ENCODE measurements at places on chromosomes 11 and 22.

DNA sequence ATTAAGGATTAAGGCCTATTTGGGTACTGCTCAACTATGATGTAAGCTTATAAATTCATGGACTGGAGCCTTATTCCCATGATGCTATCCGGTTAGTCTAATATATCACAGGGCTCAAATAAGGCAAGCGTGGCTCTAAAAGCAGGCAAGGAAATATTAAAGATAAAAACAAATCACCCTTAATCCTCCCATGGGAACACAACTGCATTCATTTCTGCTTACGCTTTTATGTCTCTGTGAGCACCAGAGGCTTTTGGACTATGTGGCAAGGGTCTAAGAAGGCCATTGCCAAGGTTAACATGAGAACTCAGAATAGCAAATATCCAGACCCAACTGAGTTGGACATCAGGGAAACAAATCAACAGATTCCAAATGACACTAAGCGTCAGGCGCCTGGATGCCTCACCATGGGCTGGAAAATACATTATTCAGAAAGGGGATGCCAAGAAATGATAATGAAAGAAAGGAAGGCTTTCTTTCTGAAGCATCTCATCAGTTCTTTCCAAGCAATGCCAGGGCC lies 138.1 kb downstream of the SLC1A2 start:
- no peak for DNase-seq

DNA sequence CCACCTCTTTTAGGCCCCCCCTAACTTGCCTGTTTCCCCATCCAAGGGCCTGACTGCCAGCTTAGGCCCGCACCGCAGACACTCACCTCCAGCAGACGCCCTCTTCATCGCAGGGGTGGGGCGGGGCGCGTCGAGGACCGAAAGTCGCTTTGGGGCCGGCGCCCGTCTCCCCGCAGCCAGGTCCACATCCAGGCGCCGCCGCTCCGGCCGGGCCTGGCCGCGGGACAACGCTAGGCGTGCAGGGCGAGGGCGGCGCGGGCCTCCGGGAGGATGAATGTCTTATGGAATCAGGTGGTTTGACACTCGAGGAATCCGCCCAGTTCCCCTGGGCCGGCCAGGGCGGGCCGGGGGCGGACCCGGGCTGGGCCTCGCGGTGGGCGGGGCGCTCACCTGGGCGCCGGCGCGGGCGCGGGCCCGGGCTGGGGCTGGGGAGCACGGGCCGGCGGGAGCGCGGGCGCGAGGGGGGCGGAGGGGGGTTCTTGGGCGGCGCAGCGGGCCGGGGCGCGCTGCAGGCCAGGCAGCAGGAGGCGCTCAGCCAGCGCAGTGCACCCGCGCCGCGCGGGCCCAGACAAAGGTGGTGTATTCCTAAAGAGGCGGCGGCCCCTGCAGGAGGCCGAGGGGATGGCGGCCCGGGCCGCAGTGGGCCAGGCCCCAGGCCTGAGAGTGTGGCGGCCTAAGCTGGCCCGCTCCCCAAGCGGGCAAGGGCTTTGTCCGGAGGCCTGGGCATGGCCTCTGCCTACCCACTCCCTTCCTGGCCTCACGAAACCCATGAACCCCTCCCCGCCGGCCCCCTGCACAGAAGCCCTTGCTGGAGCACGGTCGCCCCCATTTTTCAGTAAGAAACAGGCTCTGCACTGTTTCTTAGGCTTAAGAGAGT lies 177.6 kb downstream of the IGLL1 start:
- no peak for DNase-seq

DNA sequence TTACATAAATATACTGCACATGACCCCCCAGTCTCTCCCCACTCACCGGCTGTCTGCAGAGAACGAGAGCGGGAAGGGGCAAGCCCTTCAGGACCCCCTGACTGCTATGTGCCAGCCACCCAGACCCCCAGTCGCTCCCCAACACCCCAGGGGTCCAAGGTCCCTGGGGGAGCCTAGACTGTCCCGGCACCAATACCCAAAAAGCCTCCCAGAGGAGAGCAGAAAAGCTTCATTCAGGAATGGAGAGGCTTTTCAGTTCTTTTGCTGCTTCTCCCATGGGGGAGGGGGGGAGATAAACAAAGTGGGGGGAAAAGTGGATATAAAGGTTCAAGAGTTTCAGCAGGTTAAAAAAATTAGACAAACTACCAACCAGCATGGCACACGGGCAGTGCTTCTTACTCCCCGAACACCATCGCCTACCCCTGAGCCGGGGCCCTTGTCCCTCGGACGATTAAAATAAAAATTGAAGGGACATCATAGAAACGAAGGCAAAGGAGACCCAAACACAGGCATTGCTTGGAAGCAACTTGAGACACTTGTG lies 1.3 kb downstream of the CSNK1E start:
- no peak for DNase-seq

- DNase-seq, result no peak
Observed at GRCh38 chr11:107006076-107006833, 12.0 kb downstream of the GUCY1A2 start.

DNA sequence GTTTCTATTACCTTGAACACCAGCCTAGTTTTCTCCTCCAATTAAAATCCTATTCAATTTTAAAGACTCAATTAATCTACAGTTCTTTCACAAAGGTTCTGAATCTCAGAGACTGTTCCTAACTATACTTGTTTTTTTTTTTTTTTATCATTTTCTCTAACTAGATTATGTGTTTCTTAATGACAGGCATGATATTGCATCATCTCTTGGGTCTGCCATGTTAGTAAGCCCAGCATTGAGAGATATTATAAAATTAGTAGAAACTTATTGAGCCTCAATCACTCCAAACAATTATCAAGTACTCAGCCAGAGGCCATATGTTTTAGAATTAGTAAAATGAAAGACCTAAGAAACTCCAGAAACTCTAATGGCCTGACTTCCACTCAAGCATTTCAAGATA lies 28.1 kb upstream of the SLC5A12 start:
- no peak for DNase-seq

DNA sequence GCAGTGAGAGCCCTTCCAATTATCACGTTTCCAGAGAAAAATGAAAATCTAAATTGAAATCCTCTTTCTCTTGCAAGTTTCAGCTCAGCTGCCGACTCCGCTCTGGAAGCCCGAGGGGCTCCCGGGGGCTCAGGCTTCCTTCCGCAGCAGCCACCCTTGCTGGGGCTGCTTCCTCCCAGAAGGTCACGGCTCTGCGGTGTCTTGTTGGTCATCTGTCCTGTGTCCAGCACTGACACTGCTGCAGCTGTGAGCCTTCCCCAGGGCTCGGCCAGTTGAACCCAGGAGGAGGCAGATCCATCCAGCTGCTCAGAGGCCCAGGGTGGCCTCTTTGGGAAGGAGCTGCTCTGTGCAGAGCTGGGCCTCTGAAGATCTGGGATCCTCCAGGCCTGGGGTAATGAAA lies 1337.2 kb downstream of the TBC1D22A start:
- no peak for DNase-seq

DNA sequence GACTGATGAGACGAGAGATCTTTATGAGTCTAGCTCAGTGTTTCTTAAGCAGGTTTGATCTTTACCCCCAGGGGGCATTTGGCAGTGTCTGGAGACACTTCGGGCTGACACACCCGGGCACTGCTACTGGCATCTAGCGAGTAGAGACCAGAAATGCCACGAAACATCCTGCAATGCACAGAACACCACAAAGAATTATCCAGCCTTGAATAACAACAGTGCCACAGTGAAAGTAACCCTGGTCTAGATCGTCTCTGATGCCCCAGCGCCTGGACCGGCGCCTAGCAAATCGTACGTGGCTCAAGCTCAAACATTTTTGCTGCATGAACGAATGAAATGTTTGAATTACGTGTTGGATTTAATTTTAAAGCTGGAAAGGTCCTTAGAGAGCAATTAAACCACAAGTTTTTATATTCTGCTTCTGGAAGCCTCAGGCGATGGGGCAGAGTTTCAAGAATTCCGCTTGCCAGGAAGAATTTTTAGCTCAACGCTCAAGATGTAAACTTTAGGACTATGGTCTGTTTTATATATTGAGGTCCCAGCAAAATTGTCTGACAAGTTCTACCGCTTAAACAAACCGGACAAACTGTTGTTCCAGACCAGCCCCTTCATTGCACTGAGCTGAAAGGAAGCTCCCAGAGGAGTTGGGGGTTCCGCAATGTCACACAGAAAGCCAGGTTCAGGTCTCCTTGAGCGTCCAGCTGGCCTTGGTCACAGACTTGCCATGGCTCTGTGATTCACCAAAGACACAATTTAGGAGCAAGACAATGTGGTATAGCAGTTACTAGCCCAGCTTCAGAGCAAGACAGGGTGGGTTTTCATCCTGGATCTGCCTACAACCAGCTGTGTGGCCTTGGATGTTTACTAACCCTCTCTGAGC lies 44.2 kb upstream of the SMTN start:
- DNase-seq, result no peak

GRCh38 chr11:84828616-84829015 lies 798.5 kb downstream of the DLG2 start:
- DNase-seq, result no peak

DNA sequence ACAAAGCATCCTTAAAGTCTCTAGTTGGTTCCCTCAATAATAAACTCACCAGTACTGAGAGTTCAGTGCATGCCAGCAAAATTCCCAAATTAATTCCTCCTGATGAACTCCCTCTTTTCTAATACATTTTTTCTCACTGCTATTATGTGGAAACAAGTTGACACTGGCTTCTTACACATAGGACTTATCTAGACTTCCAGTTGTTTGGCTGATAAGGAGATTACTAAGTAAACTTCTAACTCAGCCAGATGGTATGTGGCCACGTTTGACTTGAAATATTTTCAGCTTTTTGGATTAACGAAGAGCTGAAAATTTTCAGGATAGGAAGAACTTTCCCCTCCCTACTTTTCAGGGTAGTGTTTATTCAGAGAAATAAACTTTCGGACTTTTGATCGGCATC lies 1154.2 kb upstream of the TENM4 start:
- DNase-seq, result no peak

DNA sequence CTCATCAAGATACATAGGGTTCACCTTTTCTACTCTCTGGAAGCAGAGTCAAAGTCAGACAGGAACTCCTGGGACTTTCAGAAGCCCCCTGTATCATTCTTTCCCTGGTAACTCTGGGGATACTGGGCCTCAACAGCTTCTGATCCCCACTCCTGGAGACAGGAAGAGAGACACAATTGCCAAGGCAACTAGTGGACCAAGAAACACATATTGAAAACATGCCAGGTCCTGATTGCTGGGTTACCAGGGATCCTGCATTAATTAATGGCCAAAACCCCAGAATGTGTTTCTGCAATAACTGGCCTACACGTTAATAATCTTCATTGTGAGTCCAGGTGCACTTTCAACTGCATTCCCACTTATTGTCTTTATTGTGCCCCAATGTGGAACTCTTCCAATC lies 260.8 kb upstream of the POU2AF2 start:
- DNase-seq, result no peak

DNA sequence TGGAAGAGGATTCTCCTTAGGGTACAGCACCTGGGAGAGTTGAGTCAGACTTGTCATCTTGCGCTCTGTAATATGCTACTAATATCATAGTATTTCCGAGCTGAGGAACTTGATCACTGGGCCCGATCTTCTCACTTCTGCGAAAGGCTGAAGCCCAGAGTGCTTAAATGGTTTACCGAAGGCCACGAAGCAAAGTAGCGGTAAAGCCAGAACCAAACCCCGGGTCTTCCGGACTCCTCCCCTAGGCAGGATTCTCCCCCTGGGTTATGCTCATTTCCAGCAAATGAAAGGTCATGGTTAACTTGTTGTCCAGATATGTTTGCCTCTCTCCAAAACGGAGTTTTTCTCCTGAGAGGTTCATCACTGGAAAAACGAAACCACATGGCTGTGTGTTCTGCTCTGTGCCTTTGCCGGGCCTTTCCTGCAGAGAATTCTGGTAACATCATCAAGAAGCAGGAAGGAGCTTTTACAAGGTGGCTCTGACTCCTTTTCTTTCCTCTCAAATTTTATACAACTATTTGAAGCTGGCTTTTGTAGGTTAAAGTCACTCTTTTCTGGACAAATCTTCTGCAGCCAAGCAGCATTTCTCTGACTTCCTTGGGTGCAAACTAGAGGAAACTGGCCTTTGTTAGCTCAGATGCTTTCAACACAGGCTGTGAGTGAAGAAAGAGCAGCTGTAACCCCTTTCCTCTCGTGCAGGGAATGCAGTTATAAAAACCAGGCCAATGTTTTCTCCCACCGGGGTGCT lies 35.5 kb downstream of the UBASH3B start:
- no peak for DNase-seq

DNA sequence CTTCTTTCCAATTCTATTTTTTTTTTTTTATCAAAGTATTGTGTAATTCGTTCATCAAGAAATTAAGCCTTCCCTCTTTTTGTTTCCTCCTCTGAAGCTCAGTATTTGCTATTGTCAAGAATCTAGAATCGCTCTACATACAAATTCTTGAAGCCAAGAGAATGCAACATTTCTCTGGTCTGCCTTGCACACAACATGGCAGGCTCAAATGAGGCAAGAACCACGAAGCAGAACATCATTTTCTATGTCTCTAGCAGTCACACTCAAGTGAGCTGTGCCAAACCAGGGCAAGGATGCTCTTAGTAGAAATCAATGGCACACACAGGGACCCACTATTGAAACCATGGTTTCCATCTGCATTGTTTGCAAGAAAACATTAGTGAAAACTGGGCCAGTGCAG lies 46.7 kb upstream of the SLC1A2 start:
- no peak for DNase-seq

DNA sequence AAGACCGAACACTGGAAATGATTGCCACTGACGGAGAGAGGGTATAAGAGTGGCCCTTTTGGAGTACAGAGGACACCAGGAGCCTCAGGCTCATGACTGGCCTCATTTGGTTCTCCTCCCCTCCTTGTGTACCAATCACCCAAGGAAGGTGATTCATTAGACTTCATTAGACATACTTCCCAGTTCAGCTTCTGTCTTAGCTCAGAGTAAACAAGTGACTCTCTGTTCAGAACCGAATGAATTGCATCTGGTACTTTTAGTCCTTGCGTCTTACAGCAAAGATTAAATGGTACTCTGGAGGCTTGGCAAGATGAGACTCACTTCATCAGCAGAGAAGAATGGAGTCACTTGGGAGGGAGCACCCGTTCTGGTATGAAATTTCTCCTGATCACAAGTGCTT lies 75.2 kb downstream of the ZNRF3 start:
- DNase-seq, result no peak

DNA sequence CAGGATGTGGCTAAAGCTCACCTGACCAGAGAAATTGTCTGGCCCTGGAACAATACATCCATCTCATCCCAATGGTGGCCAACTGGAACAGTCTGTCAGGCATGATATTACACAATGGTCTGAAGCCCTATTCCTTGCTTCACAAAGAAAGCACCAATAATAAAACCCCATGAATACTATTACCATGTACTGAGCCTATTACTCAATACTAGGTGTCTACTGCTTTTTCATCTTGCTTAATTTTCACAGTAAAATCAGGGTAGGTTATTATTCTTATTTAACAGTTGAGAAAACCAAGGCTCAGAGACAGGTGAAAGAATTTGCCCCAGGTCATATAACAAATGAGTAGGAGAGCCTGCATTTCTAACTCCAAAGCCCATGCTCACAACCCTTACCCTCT lies 68.9 kb upstream of the CAPRIN1 start:
- DNase-seq, result no peak

- DNase-seq, result peak; percentile 67
Observed at GRCh38 chr22:45645526-45646414, 25.9 kb upstream of the ATXN10 start.

- DNase-seq, result no peak
Observed at GRCh38 chr11:110962921-110963320, 250.7 kb upstream of the ARHGAP20 start.

- no peak for DNase-seq
Observed at GRCh38 chr22:30460147-30460546, 11.7 kb downstream of the SEC14L3 start.

All from stimulated activated CD4-positive, alpha-beta T cell treated with anti-CD3 and anti-CD28 coated beads, Interleukin-1b, Interleukin-23, amount 100 ng/mL, for 24 hours (primary cell).